ENCODE measurements at places on chromosomes 3 and 15.

GRCh38 chr3:16707260-16707659 lies 102.0 kb upstream of the DAZL start:
- peaks cover 7% of the 10 kb centered on the region for H3K27me3 ChIP-seq
- H3K4me3 ChIP-seq: no peak overlapping the region
- H3K4me1 ChIP-seq: peaks cover 2% of the 10 kb centered on the region
- no peak for DNase-seq
- H3K27ac ChIP-seq: no peak overlapping the region
- no peaks in the 10 kb centered on the region for H3K36me3 ChIP-seq

GRCh38 chr3:52554026-52554755 lies 17.8 kb downstream of the UQCC5 start:
- DNase-seq: no peak
- peaks cover 1% of the 10 kb centered on the region for H3K4me1 ChIP-seq
- H3K27me3 ChIP-seq: no peaks in the 10 kb centered on the region
- no peak overlapping the region for H3K4me3 ChIP-seq
- H3K27ac ChIP-seq: peak overlapping the region; percentile 46
- H3K36me3 ChIP-seq: peaks cover 45% of the 10 kb centered on the region

DNA sequence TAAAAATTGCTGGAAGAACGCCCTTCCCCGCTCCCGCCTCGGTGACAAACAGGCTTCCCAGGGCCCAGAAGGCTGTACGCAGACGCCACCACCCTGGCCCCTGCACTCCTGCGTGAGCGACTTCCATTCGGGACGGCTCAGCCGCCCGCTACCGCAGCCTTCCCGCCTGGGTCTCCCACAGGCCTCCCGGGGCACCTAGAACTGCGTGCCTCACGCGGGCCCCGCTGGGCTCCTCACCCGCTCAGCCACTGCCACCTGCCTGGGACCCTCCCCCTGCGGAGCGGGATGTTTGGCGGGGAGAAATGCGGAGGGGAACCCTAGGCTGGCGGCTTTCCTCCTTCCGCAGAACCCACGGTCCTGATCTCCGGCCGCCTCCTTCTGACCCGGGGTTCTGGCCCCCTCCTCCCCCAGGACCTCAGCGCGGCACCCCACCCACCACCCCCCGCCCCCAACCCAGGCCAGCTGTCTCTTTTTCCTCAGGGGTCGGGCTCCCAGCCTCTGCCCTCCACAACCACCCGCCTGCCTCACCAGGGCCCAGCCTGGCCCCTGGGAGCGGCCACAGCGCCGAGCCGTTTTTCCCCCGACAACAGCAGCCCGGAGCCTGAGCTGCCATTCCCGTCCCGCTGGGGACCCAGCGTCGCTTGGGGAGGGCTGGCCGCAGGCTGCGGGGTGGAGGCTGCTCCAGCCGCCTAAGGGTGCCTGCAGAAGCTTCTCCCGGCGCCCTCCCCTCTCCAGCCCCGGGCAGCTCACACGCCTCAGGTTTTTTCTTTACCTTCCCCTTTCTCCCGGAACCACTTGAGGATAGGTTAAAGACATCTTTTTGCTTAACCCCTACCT lies 27.6 kb upstream of the RAB7A start:
- H3K36me3 ChIP-seq: peaks cover 8% of the 10 kb centered on the region
- H3K4me1 ChIP-seq: no peaks in the 10 kb centered on the region
- peaks cover 3% of the 10 kb centered on the region for H3K27me3 ChIP-seq
- no peak overlapping the region for H3K27ac ChIP-seq
- peak overlapping the region; percentile 70 for H3K4me3 ChIP-seq

DNA sequence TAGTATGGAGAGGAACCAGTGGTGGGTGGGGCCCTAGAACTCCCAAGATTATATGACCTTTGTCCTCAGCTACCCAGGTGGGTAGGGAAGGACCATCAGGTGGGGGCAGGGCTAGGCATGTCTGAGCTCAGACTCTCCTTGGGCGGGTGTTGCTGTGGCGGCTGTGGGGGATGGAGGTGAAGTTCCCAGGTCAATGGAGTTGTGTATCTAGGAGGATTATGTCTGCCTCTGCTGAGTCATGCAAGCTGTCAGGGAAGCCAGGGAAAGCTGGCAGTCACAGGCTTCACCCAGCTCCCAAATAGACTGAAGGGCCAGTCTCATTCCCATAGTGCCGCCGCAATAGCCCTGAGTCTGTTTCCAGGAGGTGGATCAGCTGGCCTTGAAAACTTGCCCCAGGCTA lies 139.7 kb upstream of the CFAP20DC start:
- H3K27ac ChIP-seq: no peak overlapping the region
- no peak for DNase-seq
- H3K4me3 ChIP-seq: no peak overlapping the region
- H3K27me3 ChIP-seq: peaks cover 12% of the 10 kb centered on the region
- H3K4me1 ChIP-seq: no peaks in the 10 kb centered on the region

DNA sequence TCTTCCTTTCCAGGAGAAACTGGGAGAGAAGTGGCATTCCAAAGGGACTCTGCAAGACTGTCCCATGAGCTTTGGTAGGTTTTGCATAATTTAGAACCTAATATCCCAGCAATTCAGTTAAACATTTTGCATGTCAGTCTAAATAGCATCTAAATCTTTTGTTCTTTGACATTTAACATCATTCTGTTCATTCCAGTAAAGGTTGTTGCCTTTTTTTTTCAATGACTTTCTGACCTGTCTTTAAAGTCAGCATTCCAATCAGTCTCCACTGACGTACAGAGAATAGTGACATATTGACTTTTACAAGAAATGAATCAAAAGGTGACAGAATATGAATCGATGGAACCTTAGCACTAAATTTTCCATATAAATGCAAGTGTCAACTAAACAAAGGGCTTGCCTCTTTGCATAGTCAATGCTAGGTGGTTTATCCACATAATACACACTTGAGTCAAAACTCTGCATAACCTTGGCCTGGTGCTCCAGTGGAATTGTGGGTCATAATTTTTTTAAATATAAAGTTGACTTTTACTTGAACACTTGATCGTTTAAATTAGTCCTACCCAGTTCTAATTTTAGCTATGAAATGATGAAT lies 370.1 kb downstream of the CNTN6 start:
- DNase-seq: no peak
- no peak overlapping the region for H3K27ac ChIP-seq
- H3K27me3 ChIP-seq: no peaks in the 10 kb centered on the region
- no peaks in the 10 kb centered on the region for H3K36me3 ChIP-seq
- H3K4me3 ChIP-seq: no peak overlapping the region

- H3K36me3 ChIP-seq: no peaks in the 10 kb centered on the region
- no peak overlapping the region for H3K27ac ChIP-seq
- no peak overlapping the region for H3K4me3 ChIP-seq
- H3K4me1 ChIP-seq: no peaks in the 10 kb centered on the region
These were observed 730 bp downstream of the DGKG start for GRCh38 chr3:186361246-186361761.

DNA sequence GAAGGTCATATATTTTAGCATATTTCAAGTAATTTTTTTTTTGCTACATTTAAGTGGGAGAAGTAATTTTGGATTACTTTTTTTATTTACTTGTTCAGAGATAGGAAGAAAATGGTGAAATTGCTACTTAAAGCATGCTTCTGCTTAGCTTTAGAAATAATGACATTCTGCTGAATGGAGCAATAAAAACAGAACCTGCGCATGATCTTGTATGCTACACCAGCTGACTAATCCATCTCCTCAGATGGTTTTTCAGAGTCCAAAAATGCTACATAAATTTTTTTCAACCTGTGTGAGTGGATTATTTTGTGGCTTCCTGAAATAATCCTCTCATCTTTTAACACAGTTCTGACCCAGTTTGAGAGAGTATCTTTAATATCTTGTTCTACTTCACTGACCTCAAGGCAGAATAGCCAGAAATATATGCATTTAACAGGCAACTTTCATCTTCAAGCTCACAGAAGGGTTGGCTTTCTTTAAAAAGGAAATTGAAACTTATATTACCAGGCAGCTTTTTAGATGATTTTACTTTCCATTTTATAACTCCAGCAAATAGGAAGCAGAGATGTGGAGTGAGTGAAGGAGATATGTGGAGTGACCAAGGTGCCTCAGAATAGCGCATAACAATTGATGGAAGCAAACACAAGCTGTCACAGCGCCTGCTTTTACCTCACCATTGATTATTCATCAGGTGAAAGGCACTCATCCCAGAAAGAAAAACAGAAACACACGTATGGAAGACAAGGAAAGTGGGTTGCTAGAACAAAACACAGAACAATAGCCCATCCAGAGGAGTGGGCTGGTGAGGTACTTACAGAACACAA lies 136.6 kb downstream of the TGFBR2 start:
- H3K4me1 ChIP-seq: no peaks in the 10 kb centered on the region
- H3K27ac ChIP-seq: no peak overlapping the region
- H3K4me3 ChIP-seq: no peak overlapping the region
- H3K27me3 ChIP-seq: no peaks in the 10 kb centered on the region

- H3K27me3 ChIP-seq: no peaks in the 10 kb centered on the region
- no peak overlapping the region for H3K27ac ChIP-seq
- H3K36me3 ChIP-seq: peaks cover 38% of the 10 kb centered on the region
- peaks cover 6% of the 10 kb centered on the region for H3K4me1 ChIP-seq
These were observed 4.6 kb downstream of the SPCS1 start for GRCh38 chr3:52710512-52710911.

GRCh38 chr15:65828585-65828984 lies 36.5 kb upstream of the DENND4A start:
- peak; percentile 40 for DNase-seq
- H3K27ac ChIP-seq: peak overlapping the region; percentile 94
- H3K27me3 ChIP-seq: no peaks in the 10 kb centered on the region
- peaks cover 44% of the 10 kb centered on the region for H3K4me1 ChIP-seq
- H3K4me3 ChIP-seq: peak overlapping the region; percentile 68

DNA sequence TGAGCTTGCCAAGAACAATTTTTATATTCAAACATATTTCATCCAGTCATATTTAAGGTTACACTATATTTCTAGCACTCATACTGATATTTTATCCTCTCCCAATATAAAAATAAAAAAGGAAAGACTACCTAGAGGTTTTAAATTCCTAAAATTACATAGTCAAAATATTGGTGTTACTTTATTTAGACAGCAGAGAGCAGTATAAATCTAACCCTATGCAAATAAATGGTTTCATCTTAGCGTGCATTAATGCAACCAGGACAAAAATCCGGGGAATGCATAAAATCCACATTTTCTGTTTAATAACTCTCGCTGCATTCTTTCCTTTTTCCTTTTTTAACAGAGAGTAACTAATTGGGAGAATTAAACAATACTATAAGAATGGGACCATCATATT lies 1447.4 kb upstream of the ALCAM start:
- no peaks in the 10 kb centered on the region for H3K4me1 ChIP-seq
- DNase-seq: no peak
- H3K36me3 ChIP-seq: no peaks in the 10 kb centered on the region
- H3K4me3 ChIP-seq: no peak overlapping the region
- no peaks in the 10 kb centered on the region for H3K27me3 ChIP-seq
- H3K27ac ChIP-seq: no peak overlapping the region

GRCh38 chr3:73605412-73605811 lies 19.3 kb downstream of the PDZRN3 start:
- DNase-seq: no peak
- H3K36me3 ChIP-seq: no peaks in the 10 kb centered on the region
- H3K27me3 ChIP-seq: no peaks in the 10 kb centered on the region

GRCh38 chr3:53778153-53778552 lies 68.1 kb downstream of the CHDH start:
- H3K27ac ChIP-seq: no peak overlapping the region
- no peak for DNase-seq
- H3K36me3 ChIP-seq: no peaks in the 10 kb centered on the region
- H3K27me3 ChIP-seq: peaks cover 22% of the 10 kb centered on the region
- no peak overlapping the region for H3K4me3 ChIP-seq

- H3K27ac ChIP-seq: no peak overlapping the region
- H3K4me3 ChIP-seq: no peak overlapping the region
- no peak for DNase-seq
- no peaks in the 10 kb centered on the region for H3K36me3 ChIP-seq
- no peaks in the 10 kb centered on the region for H3K4me1 ChIP-seq
These were observed 164.8 kb upstream of the NUDT16 start for GRCh38 chr3:131216801-131217200.
